DMS153 (cell line): ENCODE measurements at places on chromosomes 6 and 20.
A peak's percentile ranks its signal among the peaks of the same experiment; 100 is the strongest.

DNA sequence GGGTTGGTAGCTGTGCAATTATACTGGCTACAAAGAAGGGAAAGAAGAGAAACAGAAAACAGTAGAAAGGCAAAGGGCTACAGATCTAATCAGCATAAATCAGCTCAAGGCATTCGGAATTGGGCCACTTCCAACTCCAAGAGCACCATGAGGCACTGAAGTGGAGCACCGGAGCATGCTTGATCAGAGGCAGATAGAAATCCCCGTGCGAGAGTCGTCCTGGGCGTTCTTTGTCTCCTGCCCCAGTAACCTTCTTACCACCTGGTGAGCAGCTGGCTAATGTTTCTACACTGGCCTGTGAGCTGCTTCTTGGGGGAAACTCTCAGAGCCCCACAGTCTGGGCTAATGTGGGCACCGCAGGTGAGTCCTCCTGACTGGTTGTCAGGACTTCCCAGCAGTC lies 16.7 kb downstream of the NEDD9 start:
- DNase-seq, result no peak

- DNase-seq, result peak; percentile 1
These were observed 135.9 kb downstream of the KHDRBS2 start for GRCh38 chr6:62150048-62150663.

GRCh38 chr20:23926944-23927872 lies 47.7 kb upstream of the CST5 start:
- DNase-seq, result no peak

DNA sequence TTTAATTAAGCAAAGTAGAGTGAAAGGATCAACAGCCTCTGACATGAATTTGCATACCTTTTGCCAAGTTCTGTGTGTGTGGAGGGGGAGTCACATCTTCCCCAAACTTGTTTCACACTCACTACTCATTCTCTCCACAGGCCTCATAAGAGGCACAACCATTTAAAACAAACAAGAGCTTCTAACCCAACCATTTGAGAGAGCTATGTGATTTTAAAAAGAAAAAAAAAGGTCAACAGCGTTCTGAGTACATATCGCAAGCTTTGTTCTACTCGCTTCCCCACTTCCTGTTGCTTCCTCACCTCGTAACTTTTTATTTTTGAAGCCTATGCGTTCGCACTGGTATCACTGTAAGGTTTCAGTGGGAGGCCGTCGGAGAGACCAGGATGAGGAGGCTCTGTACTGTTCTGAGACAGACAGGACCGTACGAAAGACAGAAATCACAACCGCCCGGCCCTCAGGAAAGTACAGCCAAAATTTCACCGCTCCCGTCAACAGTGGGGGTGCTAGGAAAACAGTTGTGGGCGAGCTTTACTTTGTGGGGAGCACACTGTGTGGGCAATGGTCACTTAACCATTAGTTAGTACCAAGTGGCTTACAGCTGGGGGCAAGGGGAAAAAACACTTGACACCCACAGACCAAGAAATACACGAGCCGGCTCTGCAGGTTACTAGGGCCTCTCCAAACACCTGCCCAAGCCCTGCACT lies 61.3 kb downstream of the TRERF1 start:
- DNase-seq, result peak; percentile 29

DNA sequence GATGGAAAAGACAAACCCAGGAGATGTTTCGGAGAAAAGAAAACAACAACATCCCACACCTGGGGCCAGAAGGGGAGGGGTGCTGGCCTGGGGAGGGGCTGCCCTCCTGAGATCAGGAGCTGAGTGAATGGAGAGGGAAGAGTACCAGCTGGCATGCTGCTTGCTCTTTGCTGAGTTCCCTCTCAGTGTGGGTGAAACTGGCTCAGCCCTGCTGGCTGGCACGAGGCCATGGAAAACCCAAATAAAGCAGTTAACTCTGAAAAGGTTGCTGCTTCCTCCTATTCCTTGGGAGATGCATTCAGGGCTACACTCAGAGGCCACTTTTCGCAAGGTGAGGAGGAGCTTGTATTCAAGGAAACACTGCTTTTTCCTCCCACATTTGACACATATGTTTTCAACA lies 8.0 kb upstream of the KCNK16 start:
- DNase-seq, result peak; percentile 54

DNA sequence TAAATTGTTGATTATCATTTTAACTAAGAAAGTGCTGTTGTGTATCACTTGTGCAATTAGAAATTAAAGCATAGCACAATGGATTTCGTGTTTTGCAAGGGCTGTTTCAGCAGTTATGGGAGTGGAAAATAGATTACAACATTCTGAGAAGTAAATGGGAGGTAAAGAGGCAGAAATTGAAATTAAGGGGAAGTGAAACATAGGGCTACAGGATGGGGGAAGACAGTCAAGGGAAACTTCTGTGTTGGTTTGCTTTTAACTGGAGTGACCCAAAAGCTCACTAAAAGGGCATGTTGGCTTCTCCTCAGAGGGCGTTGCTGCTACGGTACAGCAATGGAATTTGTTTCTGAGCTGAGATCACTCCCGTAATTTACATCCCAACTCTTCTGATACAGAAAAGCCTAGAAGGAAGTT lies 147.5 kb downstream of the BCAS1 start:
- no peak for DNase-seq

- DNase-seq, result no peak
These were observed 10.4 kb downstream of the KIF6 start for GRCh38 chr6:39714802-39715201.

DNA sequence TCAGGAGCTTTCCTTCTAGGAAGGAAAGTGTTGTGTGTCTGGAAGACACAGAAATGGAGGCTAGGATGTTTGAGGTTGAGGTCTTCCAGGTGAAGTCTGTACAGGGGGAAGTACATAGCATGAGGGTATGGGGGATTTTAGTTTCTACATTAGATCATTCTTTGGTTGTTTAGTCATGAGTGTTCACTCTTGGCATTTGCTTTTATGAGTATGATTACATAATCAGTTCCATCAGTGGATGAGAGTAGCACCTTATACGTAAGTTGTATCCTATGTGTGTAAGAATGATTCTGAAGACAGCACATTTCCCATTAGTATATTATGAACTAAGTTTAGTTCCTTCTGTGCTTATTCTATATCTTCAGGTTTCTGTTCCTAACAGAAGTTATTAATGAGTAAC lies 1.9 kb downstream of the CDYL start:
- no peak for DNase-seq

- no peak for DNase-seq
These were observed 431.3 kb downstream of the FRK start for GRCh38 chr6:115629415-115629814.

GRCh38 chr6:85323435-85324040 lies 126.3 kb upstream of the NT5E start:
- DNase-seq, result peak; percentile 61

DNA sequence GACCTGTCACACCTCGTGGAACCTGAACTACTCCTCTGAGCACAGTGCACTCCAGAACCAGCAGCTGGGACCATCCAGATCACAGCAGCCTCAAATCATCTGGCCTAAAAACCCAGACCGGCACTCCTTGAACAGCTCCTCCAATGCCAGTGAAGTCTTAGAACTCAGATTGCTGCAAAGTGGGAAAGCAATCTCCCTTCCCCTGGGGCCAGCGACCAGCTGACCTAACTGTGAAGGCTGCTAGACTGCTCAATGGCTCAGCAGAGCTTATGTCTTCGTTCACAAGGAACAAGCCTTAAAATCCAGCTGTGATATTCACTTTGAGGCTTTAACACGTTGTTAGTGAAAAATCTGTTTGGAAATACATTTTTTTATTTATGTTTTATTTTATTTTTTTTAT lies 243.2 kb downstream of the ANKRD60 start:
- DNase-seq, result no peak
